Fibroblast of upper back skin (primary cell): ENCODE measurements at places on chromosomes 13 and 19.

DNA sequence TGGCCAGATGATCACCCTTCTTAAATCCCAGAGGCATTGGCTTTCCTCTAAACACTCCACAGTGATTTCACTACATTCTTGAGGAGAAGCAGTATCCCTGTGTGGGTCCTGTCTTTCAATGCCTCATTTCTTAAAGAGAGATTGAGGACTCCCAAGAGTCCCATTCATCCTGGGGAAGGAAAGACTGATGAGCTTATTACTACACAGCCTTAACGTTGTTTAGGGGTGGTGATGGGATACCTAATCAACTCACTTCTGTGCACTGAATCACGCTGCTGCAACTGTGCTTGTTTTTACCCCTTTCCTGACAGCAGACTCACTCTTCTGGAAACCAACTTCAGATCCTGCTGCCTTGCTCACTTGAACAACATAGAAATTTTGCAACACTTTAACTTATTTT, 203.1 kb downstream of the RGCC start:
- peak; percentile 87 for DNase-seq

GRCh38 chr19:53907690-53908089, 1.4 kb upstream of the CACNG7 start:
- DNase-seq = no peak

DNA sequence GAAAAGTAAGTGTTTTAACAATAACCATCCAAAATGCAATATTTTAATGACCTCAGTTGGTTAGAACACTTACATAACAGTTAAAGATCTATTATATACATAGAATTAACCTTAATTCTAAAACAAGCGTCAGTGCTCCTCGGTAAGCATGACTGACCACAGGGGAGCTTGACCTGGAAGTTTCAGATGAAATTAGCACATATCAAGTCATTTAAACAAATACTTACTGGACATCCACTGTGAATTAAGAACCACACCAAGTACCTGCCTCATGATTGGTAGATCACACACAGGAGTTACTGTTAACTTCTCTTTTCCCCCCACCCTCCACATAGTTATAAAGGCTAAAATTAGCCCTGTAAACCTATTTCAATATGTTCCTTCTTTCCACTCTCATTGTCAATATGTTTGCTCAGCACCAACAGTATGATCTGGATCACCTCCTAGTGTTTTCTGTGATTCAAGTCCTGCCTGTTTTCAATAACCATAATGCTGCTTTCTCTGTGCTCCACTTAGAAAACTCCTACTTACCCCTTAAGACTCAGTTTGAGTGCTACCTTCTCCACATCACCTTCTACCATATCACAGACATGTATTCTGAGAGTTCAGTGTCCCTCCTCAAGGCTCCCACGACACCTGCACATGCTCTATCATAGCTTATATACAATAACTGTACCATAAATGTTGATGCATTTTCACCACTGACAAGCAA, 209.0 kb downstream of the VWA8 start:
- DNase-seq = no peak

GRCh38 chr19:884420-885211, 8.4 kb downstream of the MED16 start:
- DNase-seq = no peak

GRCh38 chr19:57314146-57314545, 6.1 kb upstream of the ZNF543 start:
- DNase-seq = no peak

GRCh38 chr13:26663791-26664190, 96.8 kb downstream of the GPR12 start:
- no peak for DNase-seq

GRCh38 chr13:98930151-98930591, 47.7 kb downstream of the DOCK9 start:
- DNase-seq = no peak

DNA sequence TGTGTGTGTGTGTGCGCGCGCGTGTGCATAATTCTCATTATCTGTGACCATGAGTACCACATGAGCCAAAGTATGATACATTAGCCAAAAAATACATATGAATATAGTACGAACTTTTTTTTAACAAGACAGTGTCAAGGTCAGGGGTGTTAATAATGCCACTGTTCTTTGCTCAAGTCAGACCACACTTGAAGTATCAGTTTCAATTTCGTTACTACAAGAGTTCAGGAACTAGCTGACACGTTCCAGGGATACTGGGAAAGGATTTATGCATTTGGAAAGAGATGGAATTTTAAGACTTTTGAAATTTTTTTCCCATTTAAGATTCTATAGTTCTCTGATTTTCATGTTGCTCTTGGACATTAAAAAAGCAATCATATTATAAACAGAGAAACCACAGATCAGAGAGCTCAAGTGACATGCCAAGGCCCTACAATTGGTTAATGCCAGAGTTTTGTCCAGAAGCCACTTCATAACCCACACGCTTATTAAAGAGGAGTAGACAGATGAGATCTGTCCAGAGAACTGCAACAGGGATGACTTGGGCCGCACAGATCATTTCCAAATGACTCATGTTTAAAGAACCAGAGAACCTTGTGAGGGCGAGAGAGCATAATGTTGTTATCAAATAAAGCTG, 718.8 kb upstream of the SGCG start:
- no peak for DNase-seq

- DNase-seq = no peak
Observed at GRCh38 chr13:111927181-111927540, 139.8 kb upstream of the SOX1 start.

- no peak for DNase-seq
Observed at GRCh38 chr19:14407605-14408484, 11.3 kb downstream of the DDX39A start.

- no peak for DNase-seq
Observed at GRCh38 chr19:8216357-8216756, 7.2 kb downstream of the CERS4 start.

DNA sequence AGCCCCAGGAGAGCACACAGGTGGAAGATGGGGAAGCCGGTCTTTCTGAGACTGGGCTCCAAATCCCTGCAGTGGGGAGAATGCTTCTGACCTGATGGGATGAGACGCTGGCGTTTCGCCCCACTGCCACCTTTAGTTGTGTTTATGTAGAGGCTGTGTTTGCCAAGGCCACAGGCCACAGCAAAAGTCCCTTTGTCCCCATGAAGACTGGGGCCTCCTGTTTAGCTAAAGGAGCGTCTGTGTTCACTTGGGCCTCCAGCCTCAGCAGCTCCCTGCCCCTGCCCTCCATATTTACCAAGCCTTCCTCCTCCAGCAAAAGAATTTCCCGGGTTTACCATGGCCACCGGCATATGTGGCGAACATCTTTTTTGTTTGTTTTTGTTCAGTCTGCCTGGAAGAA, 10.4 kb upstream of the KLK14 start:
- DNase-seq = no peak
